AG08396 (cell line): ENCODE measurements at places on chromosomes 2 and 18.

- DNase-seq = no peak
These were observed 6.6 kb downstream of the GAREM2 start for GRCh38 chr2:26179446-26179913.

- DNase-seq = no peak
These were observed 32.5 kb upstream of the SGPP2 start for GRCh38 chr2:222391743-222392285.

DNA sequence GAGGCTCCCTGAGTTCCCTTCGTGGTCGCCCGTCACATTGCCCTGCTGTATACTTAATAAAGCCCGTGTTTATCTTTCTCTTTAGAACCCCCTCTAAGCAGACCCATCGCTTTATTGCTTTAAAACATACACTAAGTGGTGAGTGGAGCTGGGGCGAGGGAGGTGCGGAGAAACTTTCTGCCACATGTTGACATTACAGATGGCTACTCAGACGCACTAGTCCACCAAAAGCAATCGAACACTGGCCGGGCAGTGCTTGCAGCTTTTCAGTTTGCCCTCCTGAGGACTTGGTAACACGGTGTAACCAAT is 859 bp upstream of the COLEC12 start:
- no peak for DNase-seq

DNA sequence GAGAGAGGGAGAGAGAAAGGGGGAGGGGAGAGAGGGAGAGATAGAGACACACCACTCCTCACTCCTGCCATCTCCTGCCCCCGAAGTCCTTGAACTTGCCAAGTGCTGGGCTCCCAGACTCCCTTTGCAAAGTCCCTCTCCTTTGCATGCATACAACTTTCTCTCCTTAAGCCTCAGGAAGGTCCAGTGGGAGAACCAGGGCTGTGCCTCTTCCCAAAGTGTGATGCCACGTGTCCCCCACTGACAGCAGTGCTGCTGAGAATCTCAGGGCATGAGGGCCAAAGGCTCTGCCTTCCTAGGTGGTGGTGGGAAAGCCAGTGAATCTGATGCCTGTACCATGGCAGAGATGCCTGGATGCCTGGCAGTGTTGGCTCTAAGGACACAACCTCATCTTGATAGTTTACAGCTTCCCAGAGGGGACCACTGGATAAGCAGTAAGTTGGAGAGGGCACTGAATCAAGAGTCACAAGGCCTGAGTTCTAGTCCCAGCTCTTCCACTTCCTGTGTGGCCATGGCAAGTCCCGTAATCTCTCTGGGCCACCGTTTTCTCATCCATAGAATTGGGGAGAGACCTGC is 103.4 kb downstream of the CLIP4 start:
- no peak for DNase-seq

DNA sequence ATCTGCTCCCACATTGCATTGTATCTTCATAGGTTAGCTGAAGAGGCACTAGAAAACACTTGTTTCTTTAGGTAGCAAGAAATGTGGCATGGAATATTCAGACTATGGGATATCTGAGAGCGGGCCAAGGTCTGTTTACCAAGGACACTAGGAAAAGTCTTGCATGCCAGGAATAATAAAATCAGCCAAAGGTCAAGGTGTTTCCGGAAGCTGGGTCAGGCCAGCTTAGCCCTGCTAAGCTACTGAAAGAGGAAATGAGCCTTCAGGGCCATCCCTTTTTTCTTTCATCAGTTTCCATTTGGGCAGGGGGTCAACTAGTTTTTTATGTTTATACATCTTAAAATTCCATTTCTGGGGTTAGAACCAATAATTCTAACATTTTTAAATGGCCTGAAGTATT is 101.1 kb downstream of the DPP4 start:
- DNase-seq = no peak

DNA sequence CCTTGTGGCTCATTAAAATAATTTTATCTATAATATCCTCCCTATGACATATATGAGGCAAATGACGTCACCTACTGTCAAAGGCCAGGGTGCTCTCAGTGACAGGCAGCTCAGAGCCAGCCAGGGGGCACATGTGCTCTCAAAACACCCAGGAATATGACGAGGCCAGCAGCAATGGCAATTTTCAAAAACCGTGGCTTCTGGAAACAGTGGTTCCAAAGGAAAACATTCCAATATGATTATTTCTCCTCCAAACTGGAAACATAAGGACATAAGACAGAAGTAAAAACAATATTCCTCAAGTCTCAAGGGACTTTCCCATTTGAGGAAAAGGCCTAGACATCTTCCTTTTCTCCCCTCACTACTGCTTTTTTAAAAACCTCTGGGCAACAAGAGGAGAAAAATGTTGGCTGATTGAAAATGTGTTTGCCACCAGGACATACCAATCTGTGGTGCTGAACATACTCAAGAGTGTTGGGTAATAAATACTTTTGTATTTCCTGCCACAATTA is 40.8 kb downstream of the RNF152 start:
- no peak for DNase-seq

DNA sequence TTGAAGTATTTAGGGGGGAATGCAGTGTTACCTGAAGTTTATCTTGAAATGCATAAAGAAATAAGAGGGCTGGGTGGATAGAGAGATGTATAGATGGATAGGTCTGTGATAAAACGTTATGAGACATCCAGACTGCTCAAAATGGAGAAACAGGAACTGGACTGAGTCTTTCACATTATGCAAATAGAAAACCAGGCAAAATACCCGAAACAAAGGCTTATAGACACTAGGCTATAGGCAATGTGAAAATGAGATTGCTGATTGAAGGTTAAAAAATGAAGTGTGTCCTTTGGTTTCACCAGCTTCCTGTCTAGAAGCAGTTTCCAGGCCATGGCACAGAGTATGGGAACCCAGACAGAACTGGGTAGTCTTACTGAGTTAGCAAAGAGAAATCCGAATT is 24.9 kb upstream of the SLC3A1 start:
- no peak for DNase-seq

DNA sequence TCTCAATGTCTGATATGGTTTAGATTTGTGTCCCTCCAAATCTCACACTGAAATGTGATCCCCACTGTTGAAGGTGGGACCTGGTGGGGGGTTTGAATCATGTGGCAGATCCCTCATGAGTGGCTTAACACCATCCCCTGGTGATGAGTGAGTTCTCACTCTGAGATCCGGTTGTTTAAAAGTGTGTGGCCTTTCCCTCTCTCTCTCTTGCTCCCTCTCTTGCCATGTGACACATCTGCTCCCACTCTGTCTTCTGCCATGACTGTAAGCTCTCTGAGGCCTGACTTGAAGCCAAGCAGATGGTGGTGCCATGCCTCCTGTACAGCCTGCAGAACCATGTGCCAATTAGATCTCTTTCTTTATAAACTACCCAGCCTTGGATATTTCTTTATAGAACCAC is 108.8 kb downstream of the RBMS1 start:
- no peak for DNase-seq

DNA sequence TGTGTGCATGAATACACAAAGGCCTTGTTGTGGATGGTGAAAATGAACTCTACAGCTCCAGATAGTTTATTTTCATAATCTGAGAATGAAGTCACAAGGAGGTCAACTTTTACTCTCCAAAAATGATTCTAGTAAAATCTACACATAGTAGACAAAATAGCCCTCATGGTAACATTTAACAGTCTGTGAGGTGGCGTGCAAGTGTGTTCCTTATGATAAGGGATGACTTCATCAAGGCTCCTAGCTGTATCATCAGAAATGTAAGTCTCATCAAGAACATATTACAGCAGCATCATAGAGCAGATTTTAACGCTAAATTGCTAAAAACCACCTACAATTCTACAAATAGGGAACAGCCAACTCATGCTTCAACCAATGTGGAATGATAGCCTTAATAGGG is 72.3 kb upstream of the RIOK3 start:
- DNase-seq = no peak

GRCh38 chr2:240946046-240946445 is 39.9 kb downstream of the CROCC2 start:
- no peak for DNase-seq

GRCh38 chr18:12420821-12421421 is 13.2 kb downstream of the PRELID3A start:
- DNase-seq = peak; percentile 45

- no peak for DNase-seq
These were observed 198.2 kb downstream of the AGAP1 start for GRCh38 chr2:235692076-235692475.

GRCh38 chr2:10305254-10305635 is 2.5 kb downstream of the HPCAL1 start:
- DNase-seq = no peak

DNA sequence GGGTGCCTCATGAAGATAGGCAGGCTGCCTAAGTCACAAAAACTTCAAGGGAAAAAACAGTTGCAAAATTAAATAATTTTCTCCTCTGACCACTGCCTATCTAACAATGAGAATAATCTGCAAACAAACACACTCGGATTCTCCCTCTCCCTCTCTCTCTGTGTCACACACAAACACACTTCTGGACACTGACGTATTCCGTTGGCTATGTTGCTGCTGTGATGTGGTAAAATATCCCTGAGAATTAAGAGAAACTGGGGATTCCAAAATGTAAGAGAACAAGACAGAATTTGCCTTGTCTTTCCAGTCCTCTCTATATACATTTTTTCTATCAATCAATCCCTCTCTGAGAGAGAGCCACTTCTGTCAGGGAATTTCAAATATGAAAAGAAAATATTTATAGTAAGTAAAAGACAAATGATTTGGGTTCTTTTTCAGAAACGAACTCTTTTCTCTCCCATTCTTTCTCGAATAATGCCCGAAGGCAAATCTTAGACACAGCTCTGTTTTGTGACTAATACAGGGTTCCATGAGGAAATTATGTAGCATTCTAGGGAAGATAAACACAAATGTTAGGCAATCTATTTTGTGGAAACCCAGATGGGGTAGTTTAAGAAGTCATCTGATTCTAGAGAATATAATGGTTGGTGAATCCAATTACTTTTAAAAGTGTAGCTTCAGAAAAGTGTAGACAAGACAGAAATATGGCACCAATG is 310.3 kb upstream of the CYP26B1 start:
- DNase-seq = peak; percentile 16

DNA sequence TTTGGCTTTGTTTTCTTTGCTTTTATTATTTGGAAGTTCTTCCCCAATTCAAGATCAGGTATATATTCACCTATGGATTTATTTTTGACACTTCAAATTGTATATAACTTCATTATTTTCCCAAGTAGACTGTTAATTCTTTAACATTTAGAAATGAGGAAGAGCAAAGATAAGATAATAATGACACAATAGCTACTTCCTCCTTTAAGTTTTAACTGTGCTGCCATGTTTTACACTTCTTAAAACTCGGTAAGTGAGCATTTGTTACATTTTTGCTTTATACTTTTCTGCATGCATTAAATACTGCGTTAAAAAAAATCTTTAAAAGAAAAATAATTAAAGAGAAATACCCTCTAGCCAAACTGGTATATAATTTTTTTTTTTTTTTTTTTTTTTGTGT is 32.5 kb downstream of the SLC66A3 start:
- no peak for DNase-seq

DNA sequence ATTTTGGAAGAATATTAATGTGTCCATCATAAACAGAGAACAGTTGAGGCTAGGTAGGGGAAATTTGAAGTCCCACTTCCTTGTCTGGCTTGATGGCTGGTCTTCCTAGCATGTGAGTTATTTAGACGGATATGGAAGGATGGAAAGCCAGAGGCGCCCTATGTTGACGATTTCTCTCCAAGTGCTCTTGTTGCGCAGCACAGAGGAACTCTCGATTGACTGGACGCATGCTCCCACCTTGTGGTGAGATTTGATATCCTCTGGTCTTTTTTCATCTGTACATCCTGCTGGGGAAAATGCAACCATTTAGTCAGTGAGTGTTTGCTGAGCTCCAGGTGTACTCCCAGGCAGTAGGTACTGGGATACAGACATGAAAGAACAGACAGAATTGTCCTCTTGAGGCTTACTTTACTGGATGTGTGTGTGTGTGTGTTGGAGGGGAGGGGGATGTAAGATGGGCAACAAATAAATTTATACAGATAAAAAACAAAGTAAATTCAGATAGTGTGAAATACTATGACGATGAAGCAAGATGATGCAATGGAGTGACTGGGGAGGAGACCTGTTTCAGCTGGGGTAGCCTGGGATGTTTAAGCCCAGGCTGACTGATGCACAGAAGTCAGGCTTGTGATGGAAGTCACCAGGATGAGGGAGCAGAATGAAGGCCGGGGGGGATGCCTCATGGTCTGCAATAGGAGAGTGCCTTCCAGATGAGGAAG is 137.2 kb downstream of the TRIM43 start:
- DNase-seq = peak; percentile 71

DNA sequence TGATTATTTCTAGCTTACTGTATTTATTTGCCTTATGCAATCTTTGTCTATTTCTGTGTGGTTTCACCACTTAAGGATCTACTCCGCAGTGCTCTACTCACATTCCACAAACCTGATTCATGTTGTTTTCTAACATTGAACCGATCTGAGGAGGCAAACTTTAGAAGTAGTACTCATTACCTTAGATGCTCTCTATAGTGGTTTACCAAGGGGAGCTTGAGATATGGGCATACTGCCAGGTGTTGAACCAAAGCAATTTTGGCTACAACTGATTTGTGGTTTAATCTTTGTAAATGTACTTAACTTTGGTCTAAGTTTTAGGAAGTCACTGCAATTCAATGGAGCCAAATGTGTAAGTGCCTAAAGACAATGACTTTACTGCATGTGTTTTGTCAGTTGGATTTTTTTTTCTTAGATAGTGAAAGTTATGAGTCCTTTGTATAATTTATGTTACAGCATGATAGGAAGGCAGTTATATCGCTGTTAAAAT is 50.1 kb downstream of the MAP2 start:
- peak; percentile 48 for DNase-seq

GRCh38 chr2:79944205-79944604 is 360.3 kb downstream of the LRRTM1 start:
- DNase-seq = no peak

DNA sequence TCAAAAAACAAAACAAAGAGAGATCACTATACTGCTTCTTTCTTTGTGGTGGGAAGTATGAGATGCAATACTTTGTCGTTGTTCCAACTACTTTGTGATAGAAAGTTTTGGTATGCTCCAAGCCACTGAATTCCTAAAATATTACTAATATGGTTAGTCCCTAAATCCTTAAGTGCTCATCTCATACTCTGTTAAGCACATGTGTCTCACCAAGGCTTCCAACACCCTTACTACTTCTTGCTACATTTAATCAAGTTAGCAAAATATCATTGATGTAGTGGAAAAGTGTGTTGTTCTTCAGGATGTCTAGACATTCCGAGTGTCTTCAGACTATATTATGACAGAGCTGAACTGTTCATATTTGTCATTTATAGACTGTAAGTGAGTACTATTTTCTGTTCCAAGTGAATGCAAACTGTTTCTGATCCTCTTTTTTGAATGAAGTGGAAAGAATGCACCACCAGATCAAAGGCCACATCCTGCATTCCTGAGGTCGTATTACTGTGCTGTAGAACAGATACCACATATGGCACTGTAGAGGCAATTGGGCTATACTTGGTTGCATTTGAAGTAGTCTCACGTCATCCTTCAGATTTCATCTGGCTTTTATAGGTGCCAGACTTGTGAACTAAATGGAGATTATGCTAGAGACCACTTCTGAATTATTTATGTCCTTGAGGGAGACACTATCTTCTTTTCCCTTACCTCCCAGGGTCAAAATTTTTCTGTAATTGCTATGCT is 298.4 kb upstream of the ZNF521 start:
- peak; percentile 66 for DNase-seq
